ENCODE measurements at places on chromosomes 1 and 21.
A peak's percentile ranks its signal among the peaks of the same experiment; 100 is the strongest.

- no peak for DNase-seq
These were observed 705 bp upstream of the QSOX1 start for GRCh38 chr1:180154003-180154324.

- DNase-seq, result no peak
These were observed 31.5 kb downstream of the TNFSF4 start for GRCh38 chr1:173175514-173176145.

- DNase-seq, result peak; percentile 67
These were observed 618 bp downstream of the HNRNPR start for GRCh38 chr1:23343221-23344110.

- no peak for DNase-seq
These were observed 33.3 kb downstream of the C2CD2 start for GRCh38 chr21:41920476-41920875.

- no peak for DNase-seq
These were observed 1.2 kb downstream of the LAMC1 start for GRCh38 chr1:183024317-183025009.

GRCh38 chr21:39938086-39938625 is 70.9 kb downstream of the PCP4 start:
- DNase-seq, result no peak

GRCh38 chr1:162633081-162633762 is 958 bp downstream of the DDR2 start:
- DNase-seq, result no peak

DNA sequence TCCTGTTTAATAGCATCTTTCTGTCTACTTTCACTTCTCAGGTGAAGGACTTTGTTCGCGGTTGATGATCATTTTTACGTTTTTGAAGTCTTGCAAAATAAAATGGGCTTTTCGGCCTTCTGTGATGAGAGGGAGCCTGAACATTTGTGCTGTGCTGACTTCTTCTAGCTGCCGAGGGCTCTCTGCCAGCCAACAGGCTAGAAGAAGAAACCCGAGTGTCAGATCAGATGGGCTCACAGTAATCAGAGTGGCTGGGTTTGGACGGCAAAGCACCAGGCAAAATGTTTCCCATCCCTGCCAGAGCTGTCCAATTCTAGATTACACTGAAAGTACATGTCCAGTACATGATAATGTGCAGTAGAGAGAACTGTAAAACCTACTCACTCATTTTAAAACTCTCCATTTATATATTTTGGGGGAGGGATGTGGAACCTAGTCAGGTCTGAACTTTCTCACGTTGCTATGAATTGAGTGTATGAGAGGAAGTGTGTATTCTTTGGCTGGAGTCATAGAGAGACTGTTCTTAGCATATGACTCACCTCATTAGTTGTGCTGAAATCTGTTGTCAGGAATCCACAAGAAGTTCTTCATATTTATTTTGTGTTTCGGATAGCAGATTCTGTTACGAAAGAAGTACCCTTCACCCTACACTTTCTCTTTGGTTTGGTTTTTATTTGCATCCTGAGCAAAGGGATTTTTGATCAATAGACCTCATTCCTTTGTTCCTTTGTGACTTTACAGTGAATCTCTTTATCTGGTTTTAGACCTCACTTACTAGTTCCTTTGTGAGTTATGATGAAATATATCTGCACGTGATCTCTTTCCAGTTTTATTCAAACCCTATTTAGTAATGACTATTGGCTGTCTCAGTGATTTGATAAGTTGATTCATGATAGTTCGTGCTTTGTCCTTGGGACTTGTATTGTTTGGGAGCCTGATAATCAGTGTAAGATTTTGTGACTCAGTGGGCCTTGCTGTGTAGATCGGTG is 4.8 kb downstream of the ATP1A1 start:
- peak; percentile 39 for DNase-seq

- no peak for DNase-seq
These were observed 50.2 kb upstream of the BCL9 start for GRCh38 chr1:147491098-147491497.

- no peak for DNase-seq
These were observed 53.8 kb downstream of the PLPP3 start for GRCh38 chr1:56525489-56526041.

DNA sequence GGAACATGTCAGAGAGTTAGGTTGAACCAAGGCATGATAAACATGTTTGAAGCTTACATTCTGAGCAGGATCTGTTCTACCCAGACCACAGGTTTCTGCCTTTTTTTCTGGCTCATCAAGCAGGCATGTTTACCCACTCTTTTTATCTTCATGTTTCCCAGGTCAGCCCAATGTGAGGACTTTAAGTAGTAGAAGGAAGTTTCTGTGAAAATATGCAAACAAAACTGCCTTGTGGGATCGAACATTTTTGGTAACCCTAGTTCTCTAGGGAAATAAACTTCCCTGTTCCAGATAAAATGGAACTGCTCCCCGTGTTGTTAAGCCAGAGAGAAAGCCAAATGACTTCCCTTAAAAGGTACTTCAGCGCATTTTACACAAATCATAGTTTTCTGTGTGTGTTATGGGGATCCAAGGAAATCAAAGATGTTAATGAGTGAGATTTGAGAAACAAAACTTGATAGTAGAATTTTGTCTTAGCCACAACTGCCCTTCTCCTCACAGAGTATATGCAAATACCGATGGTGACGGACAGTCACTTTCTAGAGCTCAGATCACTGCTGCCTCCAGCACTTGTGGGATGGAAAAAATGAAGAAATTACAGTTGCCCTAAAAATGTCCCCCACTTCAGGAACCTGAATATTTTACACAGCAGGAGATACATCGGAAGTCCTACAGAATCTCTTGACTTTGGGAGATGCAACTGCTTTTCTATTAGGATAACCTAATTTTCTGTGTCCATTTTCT is 765 bp upstream of the HIPK1 start:
- no peak for DNase-seq

All from stimulated activated CD4-positive, alpha-beta T cell treated with anti-CD3 and anti-CD28 coated beads, Interleukin-4, amount 100 ng/mL, for 24 hours (primary cell).